ENCODE measurements at places on chromosomes 5 and 9.

DNA sequence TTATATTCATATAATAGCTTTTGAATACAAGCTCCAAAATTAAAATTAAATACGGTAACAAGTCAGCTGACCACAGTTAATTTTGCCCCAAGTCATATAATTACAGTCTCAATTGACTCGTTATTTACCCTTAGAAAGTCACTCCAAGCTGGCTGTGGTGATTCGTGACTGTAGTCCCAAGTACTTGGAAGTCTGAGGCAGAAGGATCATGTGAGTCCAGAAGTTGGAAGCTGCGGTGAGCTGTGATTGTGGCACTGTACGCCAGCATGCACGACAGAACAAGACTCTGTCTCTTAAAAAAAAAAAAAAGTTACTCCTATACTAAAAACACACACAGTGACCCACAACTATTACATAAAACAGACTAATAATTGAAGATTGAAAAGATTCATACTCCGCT lies 31.6 kb upstream of the DTWD2 start:
- DNase-seq = no peak

GRCh38 chr5:83964271-83964670 lies 243.6 kb upstream of the HAPLN1 start:
- no peak for DNase-seq

DNA sequence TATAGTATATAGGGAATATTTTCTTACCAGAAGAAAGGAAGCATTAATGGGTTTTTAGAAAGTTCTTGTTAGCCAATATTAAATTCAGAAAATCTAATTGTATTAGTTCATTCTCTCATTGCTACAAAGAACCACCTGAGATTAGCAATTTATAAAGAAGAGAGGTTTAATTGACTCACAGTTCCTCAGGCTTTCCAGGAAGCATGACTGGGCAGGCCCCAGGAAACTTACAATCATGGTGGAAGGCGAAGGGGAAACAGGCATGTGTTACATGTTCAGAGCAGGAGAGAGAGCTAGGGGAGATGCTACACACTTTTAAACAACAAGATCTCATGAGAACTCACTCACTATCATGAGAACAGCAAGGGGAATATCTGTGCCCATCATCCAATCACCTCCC lies 304.0 kb upstream of the CDH12 start:
- DNase-seq = no peak

DNA sequence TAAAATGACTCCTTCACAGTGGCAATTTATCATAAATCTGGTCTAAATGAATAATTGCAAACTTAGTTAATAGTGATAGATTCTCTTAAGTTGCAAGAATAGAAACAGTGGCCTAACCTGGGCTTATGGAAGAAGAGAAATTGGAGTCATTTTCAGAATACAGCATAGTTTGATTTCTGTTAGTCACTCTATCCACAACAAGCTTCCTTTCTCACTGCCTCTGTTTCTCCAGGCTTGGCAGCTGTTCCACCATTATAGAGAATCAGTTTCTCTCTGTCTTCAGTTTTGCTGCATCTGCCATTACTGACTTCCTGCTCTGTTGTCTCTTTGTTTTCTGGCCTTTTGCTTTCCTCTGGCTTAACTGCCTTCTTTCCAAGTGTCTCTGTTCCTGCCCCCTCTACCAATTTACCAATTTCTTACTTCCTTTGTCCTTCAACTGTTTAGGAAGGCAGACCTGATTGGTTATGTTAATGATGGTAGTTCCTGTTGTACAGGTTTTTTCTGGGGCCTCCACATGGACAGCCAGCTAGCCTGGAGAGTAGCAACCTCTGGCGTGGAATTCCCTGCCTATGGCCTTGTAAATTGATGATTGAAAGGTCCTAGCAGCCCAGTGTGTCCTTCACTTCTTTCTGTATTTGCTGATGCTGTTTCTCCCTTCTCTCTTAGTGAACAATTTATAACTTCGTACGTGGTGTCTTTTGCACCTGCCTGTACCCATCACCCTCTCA lies 75.9 kb upstream of the RASGRF2 start:
- no peak for DNase-seq

GRCh38 chr5:74054139-74054538 lies 428.1 kb downstream of the ARHGEF28 start:
- DNase-seq = no peak
